Activated effector memory CD4-positive, alpha-beta T cell treated with anti-CD3 and anti-CD28 coated beads, Interleukin-2, amount 50 U/mL, for 16 hours (primary cell): ENCODE measurements at places on chromosomes 5 and 9.

DNA sequence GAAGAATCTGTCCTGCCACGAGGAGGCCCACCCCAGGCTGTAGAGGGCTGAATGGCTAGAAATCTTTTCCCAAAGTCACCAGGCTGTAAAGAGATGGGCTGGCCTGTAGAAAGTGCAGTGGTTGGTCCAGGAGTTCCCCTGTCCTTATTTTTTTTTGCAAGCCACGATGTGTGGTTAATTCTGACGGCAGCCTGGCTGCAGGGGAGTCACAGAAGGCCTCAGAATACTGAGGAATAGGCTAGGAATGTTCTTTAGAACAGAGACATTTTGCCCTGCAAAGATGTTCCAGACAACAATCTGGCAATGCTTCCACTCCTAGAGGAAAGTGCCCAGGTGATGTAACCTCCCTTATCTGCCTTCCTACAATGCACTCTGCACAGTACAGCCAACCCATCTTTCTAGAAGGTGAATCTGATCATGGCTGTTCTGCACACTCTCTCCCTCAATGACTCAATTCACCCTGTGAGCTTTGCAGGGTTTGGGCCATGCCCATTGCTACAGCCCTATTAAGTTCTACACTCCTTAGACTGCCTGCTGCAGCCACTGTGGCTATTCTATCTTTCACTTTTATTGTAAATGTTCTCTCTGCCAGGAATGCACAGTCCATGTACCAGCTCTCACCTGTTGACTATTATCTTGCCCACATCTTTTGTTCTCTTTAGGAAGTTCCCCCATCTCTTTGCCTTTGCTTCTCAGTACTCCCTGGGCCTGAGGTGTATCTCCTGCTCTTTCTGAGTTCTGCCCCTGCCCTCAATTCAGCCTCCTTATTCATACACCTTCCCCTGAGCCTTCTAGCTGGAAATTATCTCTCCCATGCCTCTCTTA lies 377.8 kb upstream of the CLINT1 start:
- DNase-seq, result no peak

GRCh38 chr9:130215341-130216119 lies 43.3 kb downstream of the NCS1 start:
- no peak for DNase-seq

DNA sequence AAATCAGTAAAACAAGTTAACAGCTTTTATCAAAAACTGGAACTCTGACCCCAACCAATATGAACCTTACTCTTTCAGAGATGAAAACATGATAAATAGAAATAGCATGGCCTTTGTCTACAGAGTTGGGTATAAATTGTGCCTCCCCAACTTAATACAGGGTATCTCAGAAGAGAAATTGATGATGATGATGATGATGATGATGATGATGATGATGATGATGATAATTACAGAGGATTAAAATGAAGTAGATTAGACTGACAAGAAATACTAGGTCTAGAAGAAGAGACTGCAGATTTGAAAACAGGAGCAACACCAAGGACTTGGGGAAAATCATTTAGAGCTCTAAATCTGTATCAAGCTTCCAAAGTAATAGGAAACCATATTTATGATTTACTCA lies 27.1 kb downstream of the PFDN1 start:
- DNase-seq, result no peak

DNA sequence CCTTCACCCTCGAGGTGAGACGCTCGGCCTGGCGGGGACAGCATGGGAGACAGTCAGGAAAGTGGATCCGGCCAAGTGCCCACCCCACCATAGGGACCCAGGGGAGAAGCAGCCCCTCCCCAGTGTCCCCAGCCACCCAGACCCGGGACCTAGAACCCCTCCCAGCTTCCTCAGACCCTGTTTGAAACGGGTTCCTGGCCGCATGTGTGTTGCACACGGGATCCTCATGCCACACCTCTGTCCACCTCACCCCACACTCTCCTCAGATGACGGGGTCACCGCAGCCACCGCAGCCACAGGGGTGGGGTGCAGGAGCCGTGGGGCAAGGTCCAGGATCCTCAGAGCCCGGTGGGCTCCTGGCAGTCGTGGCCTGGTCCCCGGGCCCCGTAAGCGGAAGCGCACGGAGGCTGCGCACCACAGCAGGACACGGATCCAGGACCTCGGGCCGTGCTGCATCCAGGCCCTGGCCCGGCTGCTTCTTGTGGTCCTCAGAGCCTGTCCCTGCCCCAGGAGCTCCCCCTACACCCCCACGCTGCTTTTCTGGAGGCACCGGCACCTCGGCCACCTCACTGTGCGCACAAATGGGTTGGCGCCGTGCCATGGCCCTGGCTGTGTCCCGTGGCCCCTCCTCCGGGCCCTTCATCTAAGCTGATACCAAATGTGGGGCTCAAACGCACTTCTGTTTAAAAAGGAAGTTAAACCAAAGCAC lies 15.3 kb downstream of the TERT start:
- DNase-seq, result no peak

DNA sequence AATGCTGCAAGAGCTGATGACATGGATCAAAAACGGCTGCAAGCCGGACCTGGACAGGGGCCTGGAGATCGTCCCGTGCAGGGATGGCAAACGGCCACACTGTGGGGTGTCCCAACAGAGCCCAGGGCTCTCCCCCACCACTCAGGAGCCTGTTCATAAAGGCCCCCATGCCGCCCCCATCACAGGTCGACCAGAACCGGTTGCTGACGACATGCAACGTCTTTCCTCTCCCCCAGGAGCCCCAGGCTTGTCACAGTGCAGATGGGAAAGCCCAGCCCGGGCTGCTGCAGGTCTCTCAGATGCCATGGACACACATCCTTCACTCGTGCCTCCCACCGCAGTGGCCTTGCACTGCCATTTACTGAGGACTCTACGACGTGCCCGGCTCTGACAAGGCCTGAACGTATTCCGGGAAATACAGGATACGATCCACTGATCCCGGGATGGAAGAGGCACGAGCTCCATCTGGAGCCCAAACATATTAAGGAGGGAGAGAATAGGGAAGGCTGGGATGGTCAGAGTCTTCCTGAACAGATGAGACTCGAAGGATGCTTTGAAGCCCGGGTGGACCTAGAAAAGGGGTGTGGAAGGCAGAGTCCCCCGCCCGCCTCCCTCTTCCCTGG lies 76.5 kb upstream of the SARDH start:
- no peak for DNase-seq

DNA sequence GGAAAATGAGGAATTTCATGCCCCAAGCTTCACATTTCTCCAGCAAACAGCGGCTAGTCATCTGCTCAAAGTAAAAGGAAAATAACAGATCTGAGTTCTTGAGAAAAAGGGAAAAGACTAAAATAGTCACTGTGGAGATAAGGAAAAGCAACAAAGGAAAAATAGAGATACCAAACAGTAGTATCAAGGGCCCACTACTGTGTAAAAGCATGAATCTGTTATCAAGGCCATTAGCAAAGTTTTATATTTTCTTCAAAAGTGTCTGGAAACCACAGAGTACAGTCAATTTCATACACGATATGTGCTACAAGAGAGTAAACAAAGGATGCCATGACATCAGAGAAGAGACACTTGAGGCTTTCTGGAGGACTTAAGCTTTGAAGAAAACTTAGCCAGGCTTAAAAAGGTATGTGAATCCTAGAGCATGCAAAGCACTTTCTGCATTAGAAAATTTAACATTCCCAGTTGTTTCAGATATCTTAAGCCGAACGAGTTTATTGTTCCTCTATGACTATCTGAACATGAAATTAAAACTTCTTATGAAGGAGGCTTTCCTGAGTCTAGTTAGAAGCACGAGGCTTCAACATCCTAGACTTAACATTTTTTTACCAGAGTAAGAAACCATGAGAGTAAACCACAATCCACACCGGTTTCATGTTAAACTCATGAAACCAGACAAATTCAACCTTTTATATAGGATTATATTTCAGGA lies 1.2 kb downstream of the TTC33 start:
- DNase-seq, result no peak

DNA sequence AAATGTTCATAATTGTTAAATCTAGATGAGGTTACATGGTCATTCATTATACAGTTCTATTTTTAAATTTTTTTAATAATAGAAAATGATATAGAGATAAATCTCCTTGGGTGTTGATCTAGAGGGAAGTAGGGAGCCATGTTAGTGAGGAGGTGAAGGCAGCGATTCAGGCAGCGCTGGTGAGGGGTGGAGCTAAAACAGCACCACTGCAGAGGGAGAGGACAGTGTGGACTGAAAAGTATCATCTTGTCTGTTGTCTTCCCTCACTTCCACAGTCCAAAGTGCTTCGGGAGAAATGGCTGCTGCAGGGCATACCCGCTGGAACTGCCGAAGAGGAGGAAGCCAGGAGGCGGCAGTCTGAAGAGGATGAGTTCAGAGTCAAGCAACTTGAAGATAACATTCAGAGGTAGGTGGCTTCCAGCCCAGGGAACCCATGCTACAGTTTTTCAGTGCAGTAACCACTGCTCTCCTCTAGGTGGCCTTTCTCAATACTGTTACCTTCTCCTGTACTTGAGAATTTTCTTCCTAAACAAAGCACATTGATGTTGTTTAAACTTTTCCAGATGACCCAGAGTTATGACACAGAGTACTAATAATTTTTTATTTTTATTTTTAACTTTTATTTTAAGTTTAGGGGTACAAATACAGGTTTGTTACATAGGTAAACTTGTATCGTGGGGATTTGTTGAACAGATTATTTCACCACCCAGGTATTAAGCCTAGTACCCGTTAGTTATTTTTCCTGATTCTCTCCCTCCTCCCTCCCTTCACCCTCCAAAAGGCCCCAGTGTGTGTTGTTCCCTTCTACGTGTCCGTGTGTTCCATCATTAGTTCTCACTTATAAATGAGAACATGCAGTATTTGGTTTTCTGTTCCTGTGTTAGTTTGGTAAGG lies 100.5 kb downstream of the PALM2AKAP2 start:
- peak; percentile 63 for DNase-seq

DNA sequence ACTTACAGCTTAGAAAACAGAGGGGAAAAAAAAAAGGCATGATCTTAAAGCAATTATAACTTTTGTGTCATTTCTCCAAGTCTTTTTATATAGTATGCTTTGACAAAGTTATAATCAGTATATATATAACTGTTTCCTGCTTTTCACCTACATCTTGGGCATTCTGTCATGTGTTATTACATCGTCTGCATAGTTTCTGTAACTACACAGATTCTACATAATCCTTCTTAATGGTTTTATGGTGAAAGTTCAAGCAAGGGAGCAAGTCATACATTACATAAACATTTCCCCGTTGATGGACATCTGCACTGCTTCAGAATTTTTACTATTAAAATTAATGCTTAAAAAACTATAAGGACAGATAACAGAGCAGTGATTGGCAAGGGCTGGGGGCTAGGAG lies 12.1 kb downstream of the FEM1C start:
- no peak for DNase-seq

DNA sequence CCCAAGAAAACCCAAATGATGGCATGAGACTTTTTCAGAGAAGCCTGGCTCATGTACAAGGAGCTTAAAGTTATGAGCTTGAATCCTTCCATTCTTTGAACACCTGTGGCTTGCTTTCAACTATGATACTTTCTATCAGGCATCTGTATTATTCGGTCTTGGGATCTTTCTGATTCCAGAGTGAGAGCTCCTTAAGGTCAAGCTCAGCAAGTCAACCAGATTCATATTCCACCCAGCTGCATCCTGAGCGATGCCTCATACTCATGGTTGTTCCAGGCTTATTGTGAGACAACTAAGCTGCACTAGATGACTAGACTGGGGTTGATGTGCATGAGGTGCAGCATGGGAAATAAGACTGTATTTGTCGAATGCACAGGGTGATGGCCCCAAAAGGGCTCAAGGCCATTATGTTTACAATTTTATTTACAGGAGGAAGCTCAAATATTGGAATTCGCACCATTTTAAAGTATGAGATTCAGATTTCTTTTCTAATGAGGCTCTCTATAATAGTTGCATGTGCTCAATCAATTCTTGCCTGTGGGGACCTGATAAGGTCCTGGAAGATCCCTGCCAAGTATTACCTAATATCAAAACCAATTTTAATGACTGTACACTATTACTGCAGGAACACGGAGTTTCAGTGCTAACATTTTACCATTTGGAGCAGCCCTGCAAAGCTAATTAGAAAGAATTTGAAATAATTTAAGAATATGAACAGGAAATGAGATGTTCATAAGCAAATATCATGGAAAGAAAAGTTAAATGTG lies 453.8 kb downstream of the SEMA5A start:
- DNase-seq, result no peak

- DNase-seq, result no peak
Measured at GRCh38 chr5:159050316-159051143, 49.2 kb downstream of the EBF1 start.

DNA sequence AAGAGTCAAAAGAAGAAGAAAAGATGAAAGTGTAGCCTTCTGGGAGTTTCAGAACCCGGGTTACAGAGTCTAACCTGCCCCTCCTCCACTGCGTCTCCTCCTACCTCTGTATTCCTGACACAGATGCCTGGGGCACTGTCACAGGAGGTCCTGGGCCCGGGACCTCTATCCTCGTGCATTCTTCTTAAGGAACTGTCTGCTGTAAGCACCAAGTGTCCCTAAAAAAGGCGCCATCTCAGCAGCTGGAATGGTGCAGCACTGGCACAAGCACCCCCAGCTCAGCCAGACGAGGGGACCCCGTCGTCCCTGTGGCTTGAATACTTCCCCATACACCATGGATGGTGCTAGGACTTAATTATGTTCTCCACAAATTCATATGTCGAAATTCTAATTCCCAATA lies 35.8 kb upstream of the MVB12B start:
- peak; percentile 6 for DNase-seq

GRCh38 chr9:8600914-8601680 lies 801.5 kb upstream of the DMAC1 start:
- DNase-seq, result no peak

GRCh38 chr9:17613758-17614157 lies 34.9 kb downstream of the SH3GL2 start:
- no peak for DNase-seq

GRCh38 chr5:11681796-11682195 lies 222.4 kb downstream of the CTNND2 start:
- no peak for DNase-seq

DNA sequence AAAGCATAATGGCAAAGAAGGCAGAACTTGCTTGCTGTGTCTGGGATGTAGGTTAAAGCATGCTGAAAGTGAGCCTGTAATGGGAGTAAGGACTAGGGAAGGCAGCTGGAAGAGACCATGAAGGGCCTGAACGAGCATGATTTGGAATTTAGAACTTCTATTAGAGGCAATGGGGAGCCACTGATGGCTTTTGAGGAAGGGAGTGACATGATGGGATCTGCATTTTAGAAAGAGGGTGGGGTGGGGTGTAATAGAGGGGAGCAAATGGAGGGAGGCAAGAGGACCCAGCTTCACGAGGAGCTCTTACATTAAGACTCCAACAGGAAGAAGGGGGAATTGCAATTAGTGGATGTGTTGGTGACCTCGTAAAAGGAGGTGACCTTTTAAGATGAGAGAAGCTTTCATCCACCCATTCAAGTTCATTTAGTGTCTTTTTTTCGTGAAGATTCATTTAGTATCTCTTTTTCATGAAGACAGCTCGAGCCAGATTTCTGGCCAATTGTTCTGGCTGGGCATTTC lies 13.6 kb upstream of the GABRP start:
- DNase-seq, result no peak

- peak; percentile 48 for DNase-seq
Measured at GRCh38 chr9:133770076-133770777, 32.1 kb upstream of the SARDH start.

- no peak for DNase-seq
Measured at GRCh38 chr5:174837919-174838902, 113.8 kb downstream of the MSX2 start.

- no peak for DNase-seq
Measured at GRCh38 chr5:130692770-130693169, 472.3 kb downstream of the HINT1 start.
